NK-92 treated with Interleukin-12 subunit alpha and Interleukin-12 subunit beta, amount 100 ng/mL, for 24 hours (cell line): ENCODE measurements at places on chromosomes 1 and 21.
A peak's percentile ranks its signal among the peaks of the same experiment; 100 is the strongest.

- DNase-seq, result peak; percentile 82
Measured at GRCh38 chr1:247390116-247390791, 25.7 kb upstream of the NLRP3 start.

DNA sequence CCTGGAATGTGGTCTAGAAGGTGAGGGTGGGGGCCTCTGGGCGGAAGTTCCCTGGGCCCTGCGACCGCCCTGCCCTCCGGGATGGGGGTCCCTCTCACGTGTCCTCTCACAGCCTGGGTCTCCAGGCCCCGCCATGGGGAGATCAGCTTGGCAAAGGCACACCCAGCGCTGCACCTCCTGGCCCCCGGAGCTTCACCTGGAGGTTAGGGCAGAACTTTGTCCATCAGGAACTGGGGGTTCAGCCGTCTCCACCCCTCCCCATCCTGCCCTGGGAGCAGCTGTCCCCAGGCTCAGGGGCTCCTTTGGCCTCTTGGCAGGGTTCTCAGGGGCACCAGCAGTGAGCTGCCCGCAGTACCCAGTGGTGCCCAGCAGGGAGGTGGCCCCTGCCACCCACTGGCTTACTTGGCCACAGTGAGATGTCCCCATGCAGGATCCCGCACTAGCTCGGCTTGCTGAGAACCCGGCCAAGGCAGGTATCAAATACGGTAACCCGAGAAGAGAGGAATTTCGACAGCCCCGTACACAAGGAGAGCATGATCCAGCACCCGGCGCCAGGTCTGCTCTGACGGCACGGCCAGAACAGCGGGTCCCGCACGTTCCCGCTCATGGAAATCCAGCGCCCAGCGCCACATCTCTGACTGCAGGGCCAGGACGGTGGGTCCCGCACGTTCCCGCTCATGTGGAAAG, 36.7 kb downstream of the RRP1 start:
- no peak for DNase-seq

DNA sequence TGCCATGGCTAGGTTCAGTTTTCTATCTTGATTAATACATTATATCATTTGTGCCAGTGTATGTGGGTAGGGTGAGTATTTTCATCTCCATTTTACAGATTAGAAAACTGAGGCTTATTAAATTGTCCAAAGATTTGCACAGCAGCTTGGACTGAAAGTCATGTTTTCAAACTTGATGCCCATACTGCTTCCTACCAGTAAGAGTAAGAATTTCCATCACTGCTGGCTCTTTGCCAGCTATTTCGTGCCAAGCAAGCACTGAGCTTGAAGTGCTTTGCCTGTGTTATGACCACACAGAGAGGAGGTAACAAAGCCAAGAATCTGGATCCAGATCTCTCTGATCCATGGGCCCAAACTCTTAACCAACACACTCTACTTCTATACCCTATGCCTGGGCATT, 295.0 kb downstream of the VAV3 start:
- DNase-seq, result no peak

GRCh38 chr1:6957341-6957740, 172.1 kb downstream of the CAMTA1 start:
- DNase-seq, result no peak

- DNase-seq, result no peak
Measured at GRCh38 chr21:26188422-26188821, 17.9 kb upstream of the APP start.

DNA sequence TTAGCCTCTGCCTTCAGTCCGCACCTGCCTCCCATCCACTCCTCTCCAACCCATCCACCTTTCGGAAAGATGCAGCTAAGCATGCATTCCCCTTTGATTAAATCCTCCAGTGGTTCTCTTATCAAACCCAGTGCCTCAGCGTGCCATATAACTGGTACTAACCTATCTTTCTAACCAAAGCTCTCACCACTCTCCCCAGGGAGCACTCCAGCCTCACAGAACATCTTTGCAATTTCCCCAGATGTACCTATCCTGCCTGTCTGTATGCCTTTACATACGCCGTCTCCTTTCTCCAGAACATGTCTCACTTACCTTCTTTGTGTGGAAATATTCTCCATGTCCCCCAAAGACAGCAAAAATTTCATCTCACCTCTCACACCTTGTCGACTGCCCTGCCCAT, 80.0 kb downstream of the SLC25A24 start:
- no peak for DNase-seq

GRCh38 chr1:236426215-236426614, 32.1 kb downstream of the EDARADD start:
- no peak for DNase-seq

GRCh38 chr21:31889460-31889859, 16.6 kb downstream of the HUNK start:
- no peak for DNase-seq

GRCh38 chr1:150730130-150730721, 9.5 kb upstream of the HORMAD1 start:
- DNase-seq, result no peak

DNA sequence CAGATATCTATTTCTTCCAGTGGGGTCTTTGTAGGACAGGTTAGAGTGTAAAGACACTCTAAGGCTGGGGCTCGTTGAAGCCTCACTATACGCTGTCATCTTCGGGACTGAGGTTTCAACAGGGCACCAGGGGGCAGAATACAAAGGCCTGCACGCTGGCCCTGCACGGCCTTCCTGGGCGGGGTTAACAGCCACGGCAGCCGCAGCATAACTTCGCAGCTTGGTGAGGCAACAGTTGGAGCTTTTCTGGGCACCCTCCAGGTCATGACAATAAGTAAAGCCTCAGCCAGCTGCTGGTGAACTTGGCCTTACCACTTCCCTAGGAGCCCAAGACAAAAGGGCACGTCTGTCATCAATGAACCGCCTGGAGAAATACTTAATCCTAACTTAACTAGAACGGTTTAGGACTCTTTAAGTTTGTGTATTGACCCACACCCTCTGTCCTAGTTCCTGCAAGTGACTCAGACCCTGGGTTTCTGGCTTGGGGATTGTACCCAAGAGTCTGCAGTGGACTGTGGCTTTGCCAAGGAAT, 2.3 kb upstream of the RUNX1 start:
- DNase-seq, result peak; percentile 92

GRCh38 chr1:109501644-109502363, 7.7 kb downstream of the AMIGO1 start:
- no peak for DNase-seq

DNA sequence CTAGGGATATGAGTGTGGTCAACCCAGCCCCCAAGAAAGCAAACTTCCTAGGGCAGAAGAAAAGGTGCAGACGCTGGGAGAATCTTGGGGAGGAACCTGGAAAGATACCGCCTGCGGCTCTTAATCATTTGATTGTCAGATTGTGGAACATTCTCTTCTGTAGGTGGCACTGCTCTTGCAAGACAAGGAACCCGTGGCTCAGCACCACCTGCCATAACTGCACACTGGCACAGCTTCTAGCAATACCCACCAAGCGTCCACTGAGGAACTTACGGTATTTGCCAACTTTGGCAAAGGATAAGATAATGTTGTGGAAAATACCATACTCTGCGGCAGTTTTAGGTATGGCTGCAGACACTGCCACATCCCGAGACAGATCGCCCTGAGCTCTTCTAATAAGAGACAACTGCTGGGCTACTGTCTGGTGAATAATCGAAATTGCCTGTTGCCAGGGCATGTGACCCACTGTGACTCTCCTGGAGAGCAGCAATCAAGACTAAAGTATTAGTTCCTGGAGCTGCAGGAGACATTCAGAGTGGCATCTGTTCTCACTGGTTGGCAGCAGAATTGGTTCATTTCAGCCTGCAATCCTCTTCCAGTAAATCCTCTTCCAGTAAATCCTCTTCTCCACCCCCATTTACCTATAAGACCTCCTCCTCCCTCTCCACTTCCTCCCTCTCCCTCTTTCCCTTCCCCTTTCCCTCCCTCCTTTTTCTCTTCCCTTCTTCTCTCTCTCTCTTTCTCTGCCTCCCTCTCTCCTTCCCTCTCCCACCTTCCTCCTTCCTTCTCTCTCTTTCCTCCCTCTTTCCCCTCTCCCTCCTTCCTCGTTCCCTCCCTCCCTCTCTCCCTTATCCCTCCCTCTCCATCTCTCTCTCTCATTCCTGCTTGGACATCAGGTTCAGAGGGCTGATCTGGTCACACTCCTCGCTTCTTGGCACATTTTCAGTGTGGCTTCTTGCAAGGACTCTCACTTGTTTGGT, 49.7 kb upstream of the B3GALT5 start:
- no peak for DNase-seq

DNA sequence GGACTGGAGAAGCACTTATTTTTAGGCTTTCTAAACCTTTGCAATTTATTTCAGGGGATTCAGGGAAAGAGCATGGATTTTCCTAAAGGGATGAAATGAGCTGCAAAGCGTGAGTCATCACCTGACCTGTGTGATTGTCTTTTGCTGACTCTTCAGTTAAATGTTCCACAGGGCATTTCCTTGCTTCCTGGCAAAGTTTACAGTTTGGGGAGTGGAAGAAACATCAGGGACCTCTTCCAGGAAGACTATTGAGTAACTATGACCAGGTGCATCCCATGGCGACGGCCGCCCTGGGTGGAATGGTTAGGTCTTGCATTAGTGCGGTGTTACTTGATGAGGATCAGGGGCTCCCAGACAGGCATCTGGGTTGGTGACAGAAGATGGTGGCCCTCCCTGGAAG, 79.5 kb upstream of the SIPA1L2 start:
- DNase-seq, result no peak

GRCh38 chr1:91647061-91647460, 146.4 kb downstream of the CDC7 start:
- no peak for DNase-seq

DNA sequence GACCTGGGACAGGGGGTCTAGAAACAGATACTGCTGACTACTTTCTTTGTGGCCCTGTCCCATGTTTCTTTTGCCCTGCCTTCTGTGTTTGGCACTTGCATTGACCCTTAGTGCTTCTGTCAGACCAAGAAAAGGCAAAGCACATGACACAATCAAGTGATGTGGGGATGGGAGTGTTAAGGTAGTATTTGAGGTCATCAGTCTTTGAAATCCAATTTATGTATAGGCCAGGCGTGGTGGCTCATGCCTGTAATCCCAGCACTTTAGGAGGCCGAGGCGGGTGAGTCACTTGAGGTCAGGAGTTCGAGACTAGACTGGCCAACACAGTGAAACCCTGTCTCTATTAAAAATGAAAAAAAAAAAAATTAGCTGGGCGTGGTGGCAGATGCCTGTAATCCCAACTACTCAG, 26.0 kb downstream of the SERBP1 start:
- no peak for DNase-seq

- no peak for DNase-seq
Measured at GRCh38 chr1:164699815-164700491, 141.0 kb downstream of the PBX1 start.

GRCh38 chr1:223340637-223341036, 23.3 kb downstream of the SUSD4 start:
- no peak for DNase-seq

GRCh38 chr1:55359611-55360010, 144.4 kb upstream of the USP24 start:
- DNase-seq, result no peak

- DNase-seq, result no peak
Measured at GRCh38 chr21:39125752-39126485, 57.3 kb downstream of the PSMG1 start.

- DNase-seq, result no peak
Measured at GRCh38 chr21:25391777-25392176, 215.5 kb downstream of the MRPL39 start.

GRCh38 chr1:199861020-199861795, 166.3 kb upstream of the NR5A2 start:
- no peak for DNase-seq

GRCh38 chr1:197915862-197916499, 1.2 kb upstream of the LHX9 start:
- no peak for DNase-seq

- no peak for DNase-seq
Measured at GRCh38 chr1:154454386-154455120, 47.5 kb upstream of the TDRD10 start.

DNA sequence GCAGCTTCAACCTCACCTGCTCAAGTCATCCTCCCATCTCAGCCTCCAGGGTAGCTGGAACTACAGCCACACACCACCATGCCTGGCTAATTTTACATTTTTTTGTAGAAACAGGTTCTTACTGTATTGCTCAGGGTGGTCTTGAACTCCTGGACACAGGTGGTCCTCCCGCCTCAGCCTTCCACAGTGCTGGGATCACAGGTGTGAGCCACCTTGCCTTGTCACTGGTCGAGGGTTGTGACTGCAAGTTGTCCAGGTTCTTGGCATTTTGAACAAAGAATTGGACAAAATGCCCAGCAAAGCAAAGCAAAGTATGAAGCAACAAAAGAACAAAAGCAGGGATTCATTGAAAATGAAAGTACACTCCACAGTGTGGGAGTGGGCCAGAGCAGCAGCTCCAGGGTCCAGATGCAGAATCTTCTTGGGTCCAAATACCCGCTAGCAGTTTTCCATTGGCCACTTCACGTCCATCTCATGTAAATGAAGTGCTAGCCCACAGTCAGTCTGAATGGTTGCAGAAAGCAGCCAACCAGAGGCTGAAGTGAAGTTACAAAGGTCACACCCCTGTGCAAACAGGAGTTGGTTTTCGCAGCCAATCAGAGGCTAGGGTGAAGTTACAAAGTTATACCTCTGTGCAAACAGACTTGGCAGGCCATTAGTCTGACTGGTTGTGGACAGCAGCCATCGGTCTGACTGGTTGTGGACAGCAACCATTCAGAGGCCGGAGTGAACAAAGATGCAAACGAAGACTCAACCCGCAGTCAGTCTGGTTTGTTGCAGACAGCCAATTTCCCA, 109.5 kb upstream of the KIF26B start:
- DNase-seq, result no peak

DNA sequence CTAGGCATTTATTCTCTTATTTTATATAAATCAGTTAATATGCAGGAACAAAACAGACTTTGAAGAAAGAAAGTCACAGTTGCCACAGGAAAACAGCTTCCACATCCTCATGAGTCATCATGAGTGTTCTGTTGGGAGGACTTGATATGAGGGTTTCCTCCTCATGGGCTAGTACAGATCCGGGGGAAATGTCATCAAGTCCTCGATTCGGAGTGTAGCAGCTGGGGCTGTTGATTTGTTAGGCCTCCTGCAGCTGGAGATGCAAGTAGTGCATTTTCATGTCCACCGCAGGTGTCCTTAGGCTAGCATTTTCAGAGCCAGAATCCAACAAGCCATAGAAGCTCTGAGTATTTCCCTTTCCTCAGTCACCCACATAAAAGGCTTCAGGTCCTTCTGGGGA, 36.7 kb downstream of the ADAM30 start:
- no peak for DNase-seq

- DNase-seq, result no peak
Measured at GRCh38 chr1:98565951-98566350, 95.6 kb upstream of the SNX7 start.

- no peak for DNase-seq
Measured at GRCh38 chr1:161440312-161440894, 64.9 kb upstream of the FCGR2A start.

GRCh38 chr21:39533545-39534380, 79.0 kb upstream of the B3GALT5 start:
- DNase-seq, result no peak

- no peak for DNase-seq
Measured at GRCh38 chr21:26099610-26100219, 70.9 kb downstream of the APP start.

DNA sequence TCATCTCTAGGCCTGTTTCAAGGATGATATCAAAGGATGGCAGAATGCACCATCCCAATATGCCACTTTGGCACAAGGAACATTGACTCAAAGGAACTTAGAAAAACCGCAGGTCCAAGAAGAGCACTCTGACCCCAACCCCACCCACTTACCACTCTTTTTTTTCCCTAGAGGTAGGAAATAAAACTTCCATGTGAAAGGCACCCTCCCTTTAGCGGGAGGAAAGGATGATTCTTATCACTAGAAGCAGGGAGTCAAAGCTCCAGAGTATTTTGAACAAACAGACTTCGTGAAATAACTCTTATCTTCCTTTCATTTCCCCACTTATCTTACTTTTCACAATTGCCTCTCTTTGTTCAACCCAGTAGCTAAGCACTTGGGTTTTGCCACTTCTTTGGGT, 22.2 kb downstream of the PSMG1 start:
- no peak for DNase-seq
